ENCODE measurements at places on chromosomes 7 and 10.

- no peak for DNase-seq
Measured at GRCh38 chr10:48187713-48188485, 86.6 kb downstream of the FRMPD2 start.

GRCh38 chr10:33832124-33832787 is 497.8 kb upstream of the NRP1 start:
- no peak for DNase-seq

- DNase-seq = no peak
Measured at GRCh38 chr10:24357344-24358004, 148.5 kb downstream of the KIAA1217 start.

DNA sequence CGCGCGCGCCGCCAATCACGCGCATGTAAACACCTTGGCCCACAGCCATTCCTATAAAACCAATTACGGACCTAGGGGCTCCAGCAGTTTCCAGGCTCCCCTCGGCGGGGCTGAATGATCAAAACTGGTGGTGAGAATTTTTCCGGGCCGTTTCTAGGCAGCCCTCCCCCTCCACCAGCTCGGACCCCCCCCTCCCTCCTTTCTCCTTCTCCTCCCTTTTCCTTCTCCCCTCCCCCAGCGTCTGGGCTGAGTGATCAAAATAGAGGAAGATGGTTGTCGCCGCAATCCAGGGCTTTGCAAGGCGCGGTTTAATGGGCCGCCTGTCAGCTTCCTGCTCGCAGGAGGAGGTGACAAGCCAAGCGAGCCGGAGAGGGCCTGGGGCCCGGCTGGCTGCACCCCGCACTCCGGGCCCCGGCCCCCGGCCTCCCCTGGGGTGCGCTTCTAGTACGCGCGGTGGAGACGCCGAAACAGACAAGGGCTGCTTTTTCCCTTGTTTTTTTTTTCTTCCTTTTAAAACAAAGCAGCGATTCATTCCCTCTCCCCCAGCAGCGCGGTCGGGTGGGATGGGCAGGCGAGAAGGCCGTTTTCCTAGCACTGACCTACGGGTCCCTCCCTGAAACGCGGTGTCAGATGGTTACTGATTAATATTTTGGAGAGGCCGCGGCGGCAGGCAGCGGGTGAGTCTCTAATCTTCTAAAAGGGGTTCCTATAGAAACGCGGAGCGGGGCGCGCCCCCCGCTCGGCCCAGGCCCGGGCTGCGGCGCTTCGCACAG is 528 bp upstream of the TNRC18 start:
- DNase-seq = peak; percentile 99

DNA sequence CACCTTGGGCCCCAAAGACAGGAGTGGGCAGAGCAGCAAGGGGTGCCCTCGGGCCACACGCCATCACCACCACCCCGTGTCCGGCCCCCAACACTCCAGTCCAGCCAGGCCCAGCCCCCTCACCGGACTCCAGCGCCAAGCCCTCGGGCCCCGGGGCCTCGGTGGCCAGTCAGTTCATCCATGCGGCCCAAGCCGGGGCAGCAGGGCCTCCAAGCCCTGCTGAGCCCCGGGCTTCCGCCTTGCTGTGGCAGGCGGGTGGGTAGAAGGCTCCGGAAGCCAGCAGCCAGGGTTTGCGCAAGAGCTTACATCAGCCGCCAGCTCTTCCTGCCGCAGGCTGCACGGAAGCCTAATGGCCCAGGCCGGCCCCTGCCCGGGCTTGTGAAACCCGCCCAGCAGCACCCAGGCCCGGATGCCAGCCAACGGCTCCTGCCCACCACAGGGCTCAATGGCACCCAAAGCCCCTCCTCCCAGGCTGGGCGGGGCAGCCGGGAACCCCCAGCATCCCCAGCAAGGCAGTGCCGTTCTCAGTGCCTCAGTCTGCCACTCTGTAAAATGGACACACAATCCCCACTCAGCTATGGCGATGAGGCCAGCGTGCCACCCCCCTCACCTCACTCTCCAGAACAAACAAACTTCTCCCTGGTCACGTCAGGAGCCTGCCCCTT is 26.5 kb downstream of the TNRC18 start:
- DNase-seq = peak; percentile 99
